ENCODE measurements at places on chromosomes 2 and 18.
A peak's percentile ranks its signal among the peaks of the same experiment; 100 is the strongest.

DNA sequence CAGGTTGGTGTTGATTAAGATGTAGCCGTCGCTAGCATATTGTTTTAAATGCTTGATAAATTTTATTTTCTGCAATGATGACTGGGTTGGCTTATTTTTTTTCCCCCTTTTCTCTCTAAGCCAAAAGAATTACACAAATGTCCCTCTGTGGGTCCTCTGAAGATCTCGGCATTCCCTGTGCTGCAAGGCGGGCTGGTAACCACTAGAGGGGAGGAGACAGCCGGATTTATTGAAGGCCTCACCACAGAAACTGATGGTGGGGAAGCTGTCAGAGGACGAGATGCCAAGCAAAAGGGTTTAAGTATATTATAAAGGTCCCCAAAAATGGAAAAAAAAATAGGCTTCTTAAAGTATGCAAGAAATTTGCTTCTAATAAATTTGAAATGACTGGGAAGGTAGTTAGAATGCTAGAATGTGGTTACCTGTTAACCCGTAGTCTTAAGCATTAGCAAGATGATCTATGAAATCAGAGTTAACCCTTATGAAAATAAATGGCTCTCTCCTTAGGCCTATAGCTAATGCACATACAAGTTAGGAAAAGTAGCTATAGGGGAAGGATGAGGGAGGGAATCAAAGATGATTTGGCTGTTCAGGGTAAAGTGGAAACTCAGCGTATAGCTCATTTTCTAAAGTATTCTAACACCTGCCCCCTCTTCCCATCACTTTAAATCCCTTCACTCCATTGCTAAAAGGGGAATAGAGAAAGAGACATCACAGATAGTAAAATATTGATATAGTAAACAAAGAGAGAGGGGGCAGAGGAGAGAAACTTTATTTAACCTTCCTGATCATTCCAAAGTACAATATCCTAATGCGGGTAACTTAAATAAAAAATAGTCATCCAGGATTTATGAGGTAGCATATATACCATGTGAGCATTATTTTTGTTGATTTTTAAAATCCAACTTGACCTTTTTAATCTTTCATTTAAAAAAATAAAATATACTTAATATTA lies 894.5 kb upstream of the POU3F3 start:
- DNase-seq: no peak

- DNase-seq: no peak
Measured at GRCh38 chr18:75406491-75407445, 20.7 kb downstream of the SMIM21 start.

DNA sequence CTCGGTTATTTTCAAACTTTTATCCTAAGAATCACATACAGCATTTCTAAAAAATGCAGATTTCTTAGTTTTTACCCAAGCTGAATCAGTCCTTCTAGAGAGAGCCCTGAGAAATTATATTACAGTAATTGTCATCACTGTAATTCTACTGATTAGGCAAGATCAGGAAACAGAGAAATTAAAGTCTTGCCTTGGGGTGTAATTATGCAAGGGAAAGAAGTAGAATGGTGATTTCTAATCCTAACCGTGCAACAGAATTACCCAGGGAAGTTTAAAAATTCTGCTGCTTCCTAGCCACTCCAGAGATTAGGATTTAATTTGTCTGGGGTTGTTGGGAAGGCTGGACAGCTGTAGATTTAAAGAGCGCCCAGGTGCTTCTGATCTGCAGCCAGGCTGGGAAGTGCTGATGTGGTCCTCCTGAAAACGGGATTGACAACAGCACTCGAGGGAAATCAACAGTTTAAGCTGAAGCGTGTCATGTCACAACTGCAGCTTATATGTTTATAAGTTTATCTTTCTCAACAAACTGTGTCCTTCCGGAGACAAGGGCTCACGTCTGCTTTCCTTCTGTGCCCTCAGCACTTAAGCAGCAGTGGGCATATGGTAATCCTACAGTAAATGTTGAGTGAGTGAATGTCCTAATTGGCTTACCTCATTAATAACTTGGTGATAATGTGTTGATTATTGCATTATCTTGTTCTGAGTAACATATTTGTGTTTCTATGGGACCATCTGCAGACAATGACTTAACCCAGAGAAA lies 671.9 kb upstream of the SOX11 start:
- DNase-seq: no peak

DNA sequence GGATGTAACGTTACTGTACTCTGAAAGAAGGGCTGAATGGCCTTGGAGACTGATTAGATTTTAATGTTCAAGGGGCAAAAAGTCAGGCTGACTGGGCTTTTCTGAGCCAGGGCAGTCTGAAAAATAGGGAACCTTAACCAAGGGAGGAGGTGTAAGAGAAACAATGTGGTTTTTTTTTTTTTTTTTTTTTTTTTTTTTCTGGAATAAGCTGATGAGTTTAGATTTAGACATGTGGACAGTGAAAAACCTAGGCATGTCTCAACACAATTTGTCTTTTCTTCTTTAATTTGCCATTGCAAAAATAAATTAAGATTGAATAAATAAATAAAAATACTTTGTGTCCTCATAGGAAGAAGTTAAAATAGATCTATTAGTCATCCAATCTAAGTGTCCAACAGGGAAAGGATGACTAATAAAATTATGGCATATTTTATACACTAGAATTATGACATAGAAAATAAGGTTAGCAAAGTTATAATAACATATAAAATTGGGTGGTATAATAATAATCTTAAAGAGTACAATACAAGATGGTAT lies 237.6 kb upstream of the TRIB2 start:
- no peak for DNase-seq

- no peak for DNase-seq
Measured at GRCh38 chr2:99695944-99696253, 206.1 kb upstream of the REV1 start.

DNA sequence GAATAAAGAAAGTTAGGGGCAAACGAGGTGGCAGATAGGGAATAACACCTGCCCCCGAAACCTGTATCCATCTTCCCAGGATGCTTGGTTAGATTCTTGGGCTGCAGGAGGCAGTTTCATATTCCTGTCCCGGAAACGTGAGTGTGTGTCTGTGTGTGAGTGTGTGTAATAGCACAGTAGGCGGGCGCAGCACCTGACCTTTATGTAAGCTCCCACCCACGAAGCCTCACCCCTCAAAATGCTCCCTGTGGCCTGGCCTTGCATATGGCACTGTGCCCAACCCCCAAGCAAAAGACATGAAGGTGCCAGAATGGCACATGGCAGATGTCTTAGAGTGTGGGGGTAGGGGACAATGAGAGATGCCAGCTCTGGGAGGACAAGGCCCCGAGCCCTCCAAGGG lies 48.9 kb downstream of the EFR3B start:
- no peak for DNase-seq

DNA sequence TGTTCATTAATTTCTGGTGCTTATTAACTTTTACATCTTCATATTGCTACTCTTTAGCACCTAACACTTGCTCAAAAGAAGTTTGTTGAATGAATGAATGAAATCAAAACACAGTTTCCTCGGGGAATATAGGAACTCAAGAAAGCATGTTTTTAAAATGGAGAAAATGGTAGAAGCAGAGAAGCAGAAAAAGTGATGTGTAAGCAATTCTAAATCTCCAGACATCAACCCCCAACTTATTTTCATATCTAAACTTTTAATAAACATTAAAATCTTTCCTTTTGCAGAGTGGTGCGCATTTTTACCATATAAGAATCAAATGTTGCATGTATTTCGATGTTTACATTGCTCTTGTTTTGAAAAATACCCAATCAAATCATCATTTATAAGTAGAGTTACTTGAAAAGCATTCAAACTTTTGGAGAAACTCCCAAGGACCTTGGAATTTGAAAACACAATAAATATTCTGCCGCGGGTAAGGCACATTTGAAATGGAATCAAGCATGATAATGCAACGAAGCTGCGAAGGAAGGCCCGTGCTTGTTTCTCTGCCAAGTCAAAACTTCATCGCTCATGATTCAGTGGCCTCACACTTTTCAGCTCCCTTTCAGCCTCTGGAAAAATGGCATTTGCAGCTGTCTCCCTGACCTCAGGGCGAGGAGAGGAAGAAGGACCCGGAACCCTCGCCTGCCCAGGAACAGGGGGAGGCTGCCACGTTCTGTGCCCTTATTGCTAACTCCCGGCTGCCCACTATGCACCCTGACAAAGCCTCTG lies 26.7 kb upstream of the SMIM21 start:
- DNase-seq: no peak

DNA sequence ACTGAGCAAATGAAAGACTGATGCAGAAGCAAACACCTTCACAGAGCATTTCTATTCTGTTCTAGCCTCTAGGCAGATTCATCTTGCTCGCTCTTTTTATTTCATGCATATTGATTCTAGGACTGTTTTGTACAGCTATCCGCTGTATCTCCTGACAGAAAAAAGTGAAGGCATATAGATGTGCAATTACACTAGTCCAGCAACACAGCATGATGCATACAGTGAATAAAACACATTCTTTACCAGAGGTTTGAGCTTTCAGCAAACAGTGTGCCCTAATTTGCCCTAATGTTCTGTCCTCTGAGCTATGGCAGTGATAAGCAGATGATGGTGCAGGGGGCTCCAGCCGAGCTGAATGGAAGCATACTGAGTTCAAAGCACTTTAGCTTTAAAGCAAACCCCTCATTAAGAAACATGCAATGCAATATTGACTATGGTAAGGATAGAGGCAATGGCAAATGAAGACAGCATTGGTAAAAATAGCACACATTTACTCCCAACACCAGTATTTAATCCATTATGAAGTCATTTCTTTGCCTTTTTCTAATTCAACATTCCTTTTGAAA lies 141.2 kb upstream of the RGPD4 start:
- DNase-seq: no peak

DNA sequence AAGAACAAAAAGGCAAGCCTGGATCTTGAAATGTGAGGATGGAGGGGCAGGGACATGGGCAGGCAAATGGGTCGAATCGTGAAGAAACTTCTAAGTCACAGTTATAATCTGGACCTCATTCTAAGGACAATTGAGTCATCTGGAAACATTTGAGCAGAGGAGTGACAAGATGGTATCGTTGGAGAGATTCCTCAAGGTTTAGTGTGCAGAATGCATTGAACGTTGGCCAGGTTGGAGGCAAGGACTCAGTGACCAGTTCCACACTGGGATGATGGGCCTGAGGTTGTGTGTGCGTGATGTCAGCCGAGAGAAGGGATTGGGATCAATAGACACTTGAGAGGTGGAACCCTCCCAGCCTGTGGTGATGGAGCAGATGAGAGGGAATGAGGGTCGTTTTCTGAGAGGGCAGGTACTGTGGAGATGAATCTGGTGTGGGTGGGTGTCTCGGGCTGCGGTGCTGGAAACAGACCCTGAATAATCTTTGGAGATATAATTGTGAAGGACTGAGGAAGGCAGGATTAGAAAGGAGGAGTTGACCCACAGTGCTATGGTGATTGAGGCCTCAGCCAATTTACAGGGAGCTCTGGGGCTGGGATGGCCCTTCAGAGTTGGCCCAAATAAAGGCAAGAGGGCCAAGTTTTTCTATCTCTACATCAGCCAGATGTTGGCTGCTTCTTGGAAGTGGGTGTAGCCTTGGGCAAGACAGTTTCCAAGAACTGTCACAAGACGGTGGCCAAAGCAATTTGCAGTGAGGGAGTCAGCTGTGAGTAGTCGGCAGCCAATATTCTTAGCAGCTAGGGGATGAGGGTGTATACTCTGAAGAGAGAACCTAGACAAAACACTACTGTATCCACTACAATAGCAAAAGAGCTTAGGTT lies 5.8 kb upstream of the ZNF532 start:
- no peak for DNase-seq

DNA sequence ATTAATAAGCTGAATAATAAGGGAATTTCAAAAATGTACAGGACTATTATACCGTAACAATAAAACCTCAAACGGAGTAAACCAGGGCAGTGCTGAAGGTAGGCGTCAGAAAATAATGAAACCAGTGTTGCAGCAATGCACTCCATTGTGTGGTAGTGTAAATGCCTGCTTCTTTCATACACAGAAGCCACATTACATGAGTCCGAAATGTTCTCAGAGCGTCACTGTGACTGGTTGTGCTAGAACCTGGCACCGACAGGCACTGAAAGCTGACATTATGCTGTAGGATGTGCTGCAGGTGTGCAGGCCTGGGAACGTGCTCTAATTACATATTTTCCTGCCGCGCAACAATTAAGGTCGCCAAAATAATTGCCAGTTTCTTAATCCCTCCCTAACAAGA lies 53.3 kb downstream of the ZEB2 start:
- peak; percentile 25 for DNase-seq

DNA sequence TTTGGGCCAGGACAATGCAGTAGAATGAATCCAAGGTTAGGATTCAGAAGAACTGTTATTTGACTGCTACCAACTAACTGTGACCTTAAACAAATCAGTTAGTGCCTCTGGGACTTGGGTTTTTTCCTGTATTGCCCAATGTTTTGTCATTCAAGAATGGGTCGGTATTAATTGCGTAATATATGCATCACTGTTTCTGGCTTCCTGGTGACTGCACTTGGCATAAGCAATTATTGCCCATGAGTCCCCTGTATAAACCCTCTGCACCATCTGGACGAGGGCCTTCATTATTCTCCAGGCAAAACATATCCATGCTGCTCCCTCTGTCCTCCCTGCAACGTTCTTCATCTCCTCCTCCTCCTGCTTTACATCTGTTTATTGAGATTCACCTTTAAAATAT lies 255.8 kb upstream of the LRRTM1 start:
- DNase-seq: no peak

DNA sequence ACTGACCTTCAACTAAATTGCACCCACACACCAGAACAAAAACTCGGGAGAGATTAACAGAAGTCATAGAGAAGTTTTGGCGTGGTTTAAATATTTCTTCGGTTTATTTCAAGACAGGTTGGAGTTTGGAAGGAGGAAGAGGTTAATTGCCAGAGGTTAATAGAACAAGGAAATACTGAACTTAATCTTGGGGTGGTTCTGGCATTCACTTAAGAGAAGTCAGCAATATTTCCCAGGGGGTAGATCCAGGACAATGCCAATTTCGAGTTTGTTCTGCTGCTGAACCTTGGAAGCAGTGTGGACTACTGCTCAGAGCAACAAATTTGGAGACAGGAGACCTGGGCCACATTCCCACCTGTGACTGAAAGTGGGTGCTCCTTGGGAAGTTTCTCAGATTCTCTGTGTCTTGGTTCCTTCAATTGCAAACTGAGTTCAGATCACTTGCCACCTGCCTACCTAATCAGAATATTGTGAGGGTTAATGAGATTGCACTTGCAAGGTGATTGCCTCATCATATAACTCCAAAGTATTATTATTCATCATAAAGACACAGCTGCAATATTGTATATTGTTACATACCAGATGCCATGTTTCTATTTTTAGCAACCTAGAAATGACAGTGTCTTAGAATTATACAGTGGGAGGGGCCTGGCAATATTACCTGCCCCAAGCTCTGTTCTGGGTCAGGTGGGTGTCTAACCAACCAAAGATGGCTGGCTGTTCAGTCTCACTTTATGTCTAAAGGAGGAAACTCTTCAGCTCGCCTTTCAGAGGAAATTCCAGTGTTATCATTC lies 217.4 kb downstream of the CDCA7 start:
- DNase-seq: no peak
